Naive thymus-derived CD4-positive, alpha-beta T cell (primary cell): ENCODE measurements at places on chromosomes 7 and 10. TPM values are rescaled to one million over a fixed set of nuclear protein-coding genes. Genes with fewer than 3 reads are reported as not detected.

The ABLIM1 gene
- 357 TPM for total RNA-seq

GRCh38 chr7:150412016-150412415, 32.9 kb downstream of the ZNF775 start:
- H3K4me1 ChIP-seq, result no peaks in the 10 kb centered on the region
- no peak overlapping the region for H3K4me3 ChIP-seq
- no peak for DNase-seq
- peaks cover 38% of the 10 kb centered on the region for H3K36me3 ChIP-seq
- no peak overlapping the region for H3K27ac ChIP-seq

GRCh38 chr10:112763916-112764520, 186.0 kb upstream of the TCF7L2 start:
- H3K27ac ChIP-seq, result no peak overlapping the region
- DNase-seq, result no peak
- H3K4me3 ChIP-seq, result no peak overlapping the region
- no peaks in the 10 kb centered on the region for H3K27me3 ChIP-seq
- no peaks in the 10 kb centered on the region for H3K36me3 ChIP-seq

DNA sequence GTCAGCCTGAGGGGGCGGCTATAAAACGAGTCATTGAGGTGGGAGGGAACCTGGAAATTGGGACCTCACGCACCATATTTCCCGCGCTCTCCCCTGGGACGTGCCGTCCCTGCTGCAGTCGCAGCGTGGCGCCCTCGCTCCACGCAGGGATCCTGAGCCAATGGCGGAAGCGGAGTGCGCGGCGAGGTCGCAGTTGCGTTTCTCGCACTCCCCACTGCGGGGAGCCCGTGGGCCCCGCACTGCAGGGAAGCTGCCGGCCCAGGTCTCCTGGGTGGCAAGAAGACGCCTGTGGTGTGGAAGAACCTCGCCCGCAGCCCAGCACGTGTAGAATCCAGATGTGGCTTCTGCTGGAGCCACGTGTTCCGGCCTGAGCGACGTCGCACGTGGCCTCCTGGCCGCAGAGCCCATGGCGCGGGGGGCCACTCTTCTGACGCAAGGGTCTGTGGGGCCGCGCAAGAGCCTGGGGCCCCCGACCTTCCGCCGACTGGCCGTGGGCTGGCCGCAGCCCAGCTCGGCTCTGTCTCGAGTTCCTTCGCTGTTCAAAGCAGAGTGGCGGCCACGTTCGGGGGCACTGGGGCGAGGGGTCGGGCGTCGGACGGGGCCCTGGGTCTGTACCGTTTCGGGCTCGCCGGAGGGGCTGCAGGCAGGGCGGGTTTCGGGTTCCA, 26.4 kb downstream of the HIF1AN start:
- DNase-seq, result peak; percentile 78
- H3K4me3 ChIP-seq, result peak overlapping the region; percentile 25
- no peaks in the 10 kb centered on the region for H3K36me3 ChIP-seq
- H3K4me1 ChIP-seq, result peaks cover 5% of the 10 kb centered on the region

The CRHR2 gene
- total RNA-seq, result not detected

The FGL2 gene
- total RNA-seq, result 129 TPM

The PIK3AP1 gene
- 2.9 TPM for total RNA-seq

GRCh38 chr7:107972075-107972482, 30.9 kb downstream of the LAMB1 start:
- no peaks in the 10 kb centered on the region for H3K4me1 ChIP-seq
- DNase-seq, result no peak
- H3K36me3 ChIP-seq, result no peaks in the 10 kb centered on the region
- no peak overlapping the region for H3K4me3 ChIP-seq

GRCh38 chr7:43905956-43906330, 453 bp downstream of the URGCP start:
- peak overlapping the region; percentile 78 for H3K27ac ChIP-seq
- H3K4me3 ChIP-seq, result peak overlapping the region; percentile 74
- H3K4me1 ChIP-seq, result peaks cover 18% of the 10 kb centered on the region
- peak; percentile 44 for DNase-seq
- no peaks in the 10 kb centered on the region for H3K27me3 ChIP-seq

The ATOH7 gene
- total RNA-seq, result not detected

- H3K27me3 ChIP-seq, result no peaks in the 10 kb centered on the region
- H3K4me1 ChIP-seq, result no peaks in the 10 kb centered on the region
- H3K36me3 ChIP-seq, result no peaks in the 10 kb centered on the region
- H3K4me3 ChIP-seq, result no peak overlapping the region
- H3K27ac ChIP-seq, result no peak overlapping the region
Observed at GRCh38 chr10:65413001-65413400, 1512.8 kb upstream of the LRRTM3 start.

- no peak overlapping the region for H3K27ac ChIP-seq
- no peak overlapping the region for H3K4me3 ChIP-seq
- no peak for DNase-seq
- no peaks in the 10 kb centered on the region for H3K27me3 ChIP-seq
- H3K4me1 ChIP-seq, result no peaks in the 10 kb centered on the region
Observed at GRCh38 chr7:51705701-51706100, 389.1 kb upstream of the COBL start.

The GPR15LG gene
- not detected for total RNA-seq

The SLC25A28 gene
- 85.5 TPM for total RNA-seq

The PNLIP gene
- not detected for total RNA-seq

The TMEM26 gene
- not detected in 2 replicates for total RNA-seq

DNA sequence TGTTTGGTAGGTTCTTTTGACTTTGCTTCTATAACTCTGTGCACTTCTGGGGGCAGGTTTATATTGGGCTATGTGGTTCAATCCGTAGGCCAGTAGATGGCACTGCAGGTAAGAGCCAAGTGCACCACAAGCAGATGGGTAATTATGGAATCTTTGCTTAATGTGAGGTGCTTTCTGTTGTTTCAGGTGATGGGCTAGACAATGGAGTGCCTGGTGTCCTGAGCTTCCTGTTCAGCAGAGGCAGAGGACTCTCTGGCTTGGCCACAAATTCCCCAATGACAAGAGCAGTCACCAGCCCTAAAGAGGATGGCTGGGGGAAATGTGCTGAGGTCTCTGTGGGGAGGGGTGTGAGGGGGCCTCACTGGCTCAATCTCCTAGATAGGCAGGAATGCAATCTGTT, 455.0 kb downstream of the CCSER2 start:
- H3K27me3 ChIP-seq, result no peaks in the 10 kb centered on the region
- no peak overlapping the region for H3K4me3 ChIP-seq
- H3K36me3 ChIP-seq, result no peaks in the 10 kb centered on the region
- H3K4me1 ChIP-seq, result no peaks in the 10 kb centered on the region
- no peak overlapping the region for H3K27ac ChIP-seq
- DNase-seq, result no peak

GRCh38 chr10:129111922-129112321, 355.1 kb upstream of the MGMT start:
- H3K4me1 ChIP-seq, result no peaks in the 10 kb centered on the region
- no peaks in the 10 kb centered on the region for H3K36me3 ChIP-seq
- H3K4me3 ChIP-seq, result no peak overlapping the region
- no peak for DNase-seq
- H3K27ac ChIP-seq, result no peak overlapping the region
- H3K27me3 ChIP-seq, result no peaks in the 10 kb centered on the region

The PLAC9 gene
- total RNA-seq, result not detected

The HGF gene
- total RNA-seq, result not detected in 2 replicates
